ENCODE measurements at places on chromosomes 5 and 9.

GRCh38 chr5:102921341-102922044 is 166.4 kb downstream of the PAM start:
- no peak for DNase-seq

DNA sequence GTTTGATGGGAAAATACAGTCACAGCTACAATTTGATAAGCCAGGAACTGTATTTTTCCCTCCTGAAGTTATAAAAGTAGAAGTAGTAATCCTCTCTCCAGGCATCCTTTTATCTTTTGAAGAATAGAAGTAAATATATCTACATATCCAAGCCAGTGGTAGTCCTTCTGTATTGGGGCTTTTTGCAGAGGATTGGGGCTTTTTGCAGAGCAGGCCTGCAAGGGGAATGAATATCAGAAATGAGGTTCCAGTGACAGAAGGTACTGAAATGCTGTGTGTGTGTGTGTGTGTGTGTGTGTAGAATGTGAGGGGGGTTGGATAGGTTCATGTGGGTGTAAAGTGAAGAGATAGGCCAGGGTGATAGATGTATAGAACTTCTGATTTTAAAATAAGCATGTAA is 127.4 kb downstream of the COMMD10 start:
- DNase-seq = no peak

DNA sequence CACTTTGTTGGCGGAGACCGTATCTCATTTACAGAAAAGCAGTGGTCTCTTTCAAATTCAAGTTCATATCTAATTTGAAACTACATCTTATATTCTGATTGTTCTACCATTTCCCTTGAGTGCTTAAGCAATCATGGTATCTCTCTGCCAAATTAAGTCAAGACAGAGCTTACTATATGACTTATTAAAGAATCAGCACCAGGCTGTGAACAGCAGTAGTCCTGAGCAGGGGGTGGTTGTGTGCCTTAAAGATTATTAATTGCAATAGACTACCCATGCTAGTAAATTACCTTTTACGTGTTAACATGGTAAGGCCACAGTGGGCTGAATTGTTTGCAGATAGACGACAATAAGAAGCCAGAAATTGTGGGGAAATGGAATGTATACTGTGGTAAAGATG is 21.5 kb downstream of the SNCAIP start:
- no peak for DNase-seq

- DNase-seq = no peak
Observed at GRCh38 chr5:40410964-40411635, 268.6 kb upstream of the PTGER4 start.

DNA sequence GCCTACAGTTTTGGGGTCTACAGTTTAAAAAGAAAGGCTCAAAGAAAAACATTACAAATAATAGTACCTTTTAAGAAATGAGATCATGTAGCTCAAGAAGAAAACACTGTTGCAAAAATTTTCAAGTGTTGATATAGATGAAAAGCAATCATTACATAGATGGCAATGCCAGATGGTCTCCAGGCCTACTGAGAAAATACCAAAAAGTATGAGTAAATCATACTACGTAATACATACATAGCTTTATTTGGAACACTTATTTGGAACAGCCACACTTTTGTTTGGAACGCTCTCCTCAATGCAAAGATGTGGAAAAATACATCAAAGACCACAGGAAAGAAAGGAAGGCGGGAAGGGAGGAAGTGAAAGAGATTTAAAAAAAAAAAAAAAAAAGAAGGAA is 44.1 kb downstream of the MARCHF11 start:
- DNase-seq = no peak

DNA sequence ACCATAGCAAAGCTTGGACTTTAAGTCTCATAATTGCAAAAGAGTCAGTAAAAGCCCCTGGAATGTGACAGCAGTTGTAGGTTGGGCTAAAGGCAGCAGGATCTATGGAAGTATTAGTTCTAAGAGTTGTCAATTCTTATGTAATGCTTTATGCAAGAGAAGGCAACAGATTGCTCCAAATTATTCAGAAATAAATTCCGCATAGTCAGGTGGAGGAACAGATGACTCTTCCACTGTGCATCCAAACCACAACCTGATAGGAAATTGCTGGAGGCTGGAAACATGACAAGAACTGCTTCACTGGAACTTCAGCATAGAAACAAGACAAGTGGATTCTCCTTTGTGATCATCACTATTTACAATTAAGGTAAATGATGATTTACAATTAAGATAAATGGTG is 101.0 kb downstream of the STARD4 start:
- DNase-seq = no peak

DNA sequence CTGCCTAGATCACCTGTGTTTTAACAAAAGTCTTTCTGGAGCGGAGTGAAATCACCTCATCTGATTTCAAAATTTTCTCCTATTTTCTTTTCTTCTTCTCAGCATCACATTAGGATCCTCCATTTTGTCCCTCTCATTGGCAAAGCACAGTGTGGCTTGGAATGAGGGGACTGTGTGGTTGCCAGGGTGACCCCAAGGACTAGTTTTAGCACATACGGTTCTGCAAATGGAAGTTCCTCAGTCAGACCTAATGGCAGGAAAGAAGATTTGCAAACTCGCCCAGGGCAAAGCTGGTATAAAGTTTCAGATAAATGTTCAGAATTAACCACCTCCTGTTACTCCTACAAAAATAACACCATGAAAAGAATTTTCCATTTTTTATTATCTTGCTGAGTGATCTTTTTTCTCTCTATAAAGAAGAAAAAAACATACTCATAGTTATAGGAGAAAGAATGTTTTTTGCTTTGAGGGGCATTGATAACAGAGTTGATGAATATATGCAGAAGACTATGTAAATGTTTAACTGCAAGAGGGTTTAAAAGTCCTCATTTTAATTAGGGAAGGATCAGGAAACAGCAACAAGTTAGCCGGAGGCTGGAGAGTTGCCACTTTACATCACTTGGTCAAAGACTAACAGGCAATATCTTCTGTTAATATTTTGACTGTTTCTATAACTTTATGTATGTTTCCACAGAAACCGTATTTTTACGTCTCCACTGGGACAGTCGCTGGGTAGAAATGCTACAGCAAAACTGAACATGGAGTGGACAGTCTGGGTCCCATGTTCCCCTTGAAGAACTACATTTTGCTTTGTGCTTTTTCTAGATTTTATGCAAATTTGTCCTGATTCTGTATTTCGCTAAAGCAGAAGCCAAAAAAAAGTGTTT is 257.8 kb downstream of the NR2F1-AS1 start:
- no peak for DNase-seq

GRCh38 chr9:121230256-121230655 is 28.6 kb upstream of the RAB14 start:
- DNase-seq = no peak

DNA sequence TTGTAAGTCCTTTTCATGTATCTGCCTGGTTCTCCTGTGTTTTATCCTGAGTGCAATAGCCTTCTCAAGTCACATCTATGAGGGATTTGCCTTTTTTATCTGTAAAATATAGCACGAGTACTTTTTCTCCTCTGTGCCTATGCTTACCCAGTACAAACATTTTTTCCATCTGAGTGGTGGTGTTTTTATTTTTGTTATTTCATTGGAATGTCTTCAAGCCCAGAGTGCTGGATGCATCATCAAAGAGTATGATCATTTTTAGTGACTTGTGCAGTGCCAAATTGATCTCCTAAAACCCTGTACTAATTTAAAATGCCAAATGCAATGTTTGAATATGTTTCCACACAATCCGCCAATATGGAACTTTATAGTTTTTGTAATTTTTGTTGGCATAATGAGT is 86.1 kb downstream of the TLE4 start:
- no peak for DNase-seq

DNA sequence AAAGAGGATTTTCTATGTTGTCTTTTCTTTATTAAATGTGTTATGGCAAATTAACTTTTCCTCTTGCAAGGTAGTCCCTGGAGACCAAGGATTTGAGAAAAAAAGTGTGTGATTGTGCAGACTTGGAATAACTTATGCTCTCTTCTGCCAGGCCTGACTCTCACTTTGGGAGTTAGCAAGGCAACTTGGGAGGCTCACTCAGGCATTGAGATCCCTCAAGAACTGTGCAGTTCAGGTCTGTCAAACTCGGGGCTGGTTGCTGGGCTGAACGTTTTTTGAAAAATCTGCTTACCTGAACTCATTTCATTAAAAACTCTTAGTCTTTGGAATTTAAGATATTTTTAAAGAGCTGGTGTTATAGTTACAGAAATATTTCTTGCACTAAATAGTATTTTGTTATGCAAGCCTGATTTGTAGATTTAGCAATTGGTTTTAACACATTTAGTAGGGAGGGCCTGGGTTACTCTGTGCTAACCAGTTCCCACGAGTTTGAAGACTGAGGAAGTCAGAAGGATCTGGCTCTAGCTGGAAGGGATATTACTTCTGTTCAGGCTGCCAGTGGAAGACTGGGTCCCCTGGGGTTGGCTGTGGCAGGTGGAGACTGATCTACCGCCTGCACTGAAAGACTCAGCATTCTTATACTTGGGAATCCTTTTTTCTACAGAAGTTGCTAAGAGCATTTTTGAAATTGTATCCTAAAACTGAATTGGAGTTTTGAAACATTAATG is 150.4 kb upstream of the PCSK5 start:
- DNase-seq = no peak

GRCh38 chr9:114677418-114677817 is 4.6 kb downstream of the TEX48 start:
- peak; percentile 64 for DNase-seq

DNA sequence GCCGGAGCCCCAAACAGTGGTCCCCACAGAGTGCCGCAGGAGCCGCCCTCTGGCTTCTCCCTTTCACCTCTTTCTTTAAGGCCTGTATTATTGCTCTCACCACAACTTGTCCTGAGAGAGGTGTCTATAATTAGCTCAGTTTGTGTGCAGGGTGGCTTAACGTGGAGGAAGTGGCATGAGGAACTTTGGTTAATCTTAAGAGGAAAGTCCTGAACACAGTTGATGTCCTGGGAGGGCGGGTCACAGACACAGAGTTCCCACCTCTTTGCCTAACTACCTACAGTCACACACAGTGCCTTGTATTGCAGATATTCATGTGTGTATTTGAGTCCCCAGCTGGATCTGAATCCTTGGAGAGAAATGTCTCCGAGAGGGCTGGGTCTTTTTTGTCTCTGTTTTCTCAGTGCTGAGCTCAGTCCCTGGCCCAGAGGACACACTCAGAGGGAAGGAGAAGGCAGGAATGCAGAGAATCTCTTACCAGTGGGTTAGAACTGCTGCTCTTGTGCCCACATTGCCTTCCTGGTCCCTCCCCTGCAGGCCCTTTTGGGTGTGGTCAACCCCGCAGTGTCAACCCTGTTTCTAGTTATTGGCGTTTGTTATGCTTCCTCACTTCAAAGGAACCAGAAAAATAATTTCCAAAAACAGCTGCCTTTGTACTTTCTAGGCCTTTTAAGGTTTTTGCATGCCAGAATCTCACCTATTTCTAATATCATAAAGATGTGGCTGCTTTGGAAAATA is 392.5 kb downstream of the KDM4C start:
- DNase-seq = no peak

GRCh38 chr9:18673179-18673578 is 199.2 kb downstream of the ADAMTSL1 start:
- DNase-seq = no peak

- DNase-seq = no peak
Observed at GRCh38 chr5:37734114-37734513, 105.7 kb downstream of the GDNF start.

DNA sequence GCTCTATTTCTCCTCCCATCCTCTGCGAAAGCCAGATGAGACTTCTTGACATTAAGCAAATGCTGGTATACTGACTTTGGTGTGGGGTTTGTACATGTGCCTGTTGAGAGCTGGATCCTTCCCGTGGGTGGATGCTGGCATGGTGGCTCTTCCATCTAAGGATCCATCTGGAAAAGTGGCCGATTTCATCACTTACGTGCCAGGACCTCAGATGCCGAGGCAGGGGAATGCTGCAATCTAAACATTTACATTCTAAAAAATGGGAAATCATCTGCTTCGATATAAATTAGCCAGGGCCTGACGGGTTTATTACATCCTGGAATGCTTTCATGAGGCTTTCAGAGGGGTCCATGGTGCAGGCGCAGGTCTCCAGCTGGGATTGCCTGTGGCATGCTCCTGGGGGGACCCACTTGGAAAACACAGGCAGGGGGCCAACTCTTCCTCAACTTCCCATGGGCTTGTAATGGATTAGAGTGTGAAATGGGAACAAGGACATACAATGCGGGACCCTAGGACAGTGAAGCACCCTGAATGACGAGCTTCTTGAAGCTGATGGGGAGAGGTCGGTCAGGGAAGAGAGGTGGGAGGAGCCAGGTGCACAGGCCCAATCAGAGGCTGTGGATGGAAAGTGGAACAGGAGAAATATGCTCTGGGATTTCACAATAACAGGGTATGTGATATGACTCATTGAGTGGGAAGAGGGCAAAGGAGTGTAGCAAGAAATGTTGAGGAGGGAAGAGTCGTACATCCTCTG is 105.5 kb upstream of the PITX1 start:
- no peak for DNase-seq

DNA sequence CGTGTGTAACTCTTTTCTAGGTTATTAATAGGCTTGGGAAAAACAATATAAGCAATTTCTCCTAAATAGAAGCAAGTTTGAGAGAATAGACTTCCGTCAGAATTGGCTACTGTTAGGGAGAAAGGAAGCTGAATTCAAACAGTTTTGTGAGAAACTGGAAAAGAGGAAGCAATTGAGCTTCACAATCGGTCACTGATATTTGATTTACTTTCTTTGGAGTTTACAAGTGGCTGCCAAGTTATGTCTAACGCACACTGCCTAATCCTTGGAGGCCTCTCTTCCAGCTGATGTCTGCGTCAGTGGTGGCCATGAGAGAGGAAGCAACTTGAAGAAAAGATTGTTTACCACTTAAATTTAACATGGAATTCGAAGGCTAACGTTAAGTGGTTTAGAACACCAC is 319.5 kb downstream of the ADGRV1 start:
- no peak for DNase-seq

GRCh38 chr9:4327504-4328191 is 27.8 kb upstream of the GLIS3 start:
- DNase-seq = no peak

GRCh38 chr9:79945016-79945415 is 373.3 kb downstream of the TLE4 start:
- DNase-seq = no peak

DNA sequence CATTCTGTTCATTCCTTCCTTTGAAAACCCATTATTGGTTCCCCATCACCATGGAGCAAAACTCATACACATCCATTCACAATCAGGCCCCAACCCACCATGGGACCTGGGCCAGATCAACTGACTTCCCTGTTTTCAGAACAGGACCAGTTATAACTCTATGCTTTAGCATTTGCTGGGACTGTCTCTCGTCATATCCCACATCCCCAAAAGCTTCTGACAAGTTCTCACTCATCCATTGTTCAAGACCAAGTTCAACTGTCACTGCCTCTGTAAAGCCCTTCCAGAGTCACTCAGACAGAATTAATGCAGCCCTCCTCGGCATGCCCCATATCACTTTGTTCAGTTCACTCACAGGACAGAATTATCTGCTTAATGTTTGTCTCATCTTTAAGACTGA is 4.0 kb downstream of the FAM169A start:
- DNase-seq = no peak
